ENCODE measurements at places on chromosomes 5 and 9.

DNA sequence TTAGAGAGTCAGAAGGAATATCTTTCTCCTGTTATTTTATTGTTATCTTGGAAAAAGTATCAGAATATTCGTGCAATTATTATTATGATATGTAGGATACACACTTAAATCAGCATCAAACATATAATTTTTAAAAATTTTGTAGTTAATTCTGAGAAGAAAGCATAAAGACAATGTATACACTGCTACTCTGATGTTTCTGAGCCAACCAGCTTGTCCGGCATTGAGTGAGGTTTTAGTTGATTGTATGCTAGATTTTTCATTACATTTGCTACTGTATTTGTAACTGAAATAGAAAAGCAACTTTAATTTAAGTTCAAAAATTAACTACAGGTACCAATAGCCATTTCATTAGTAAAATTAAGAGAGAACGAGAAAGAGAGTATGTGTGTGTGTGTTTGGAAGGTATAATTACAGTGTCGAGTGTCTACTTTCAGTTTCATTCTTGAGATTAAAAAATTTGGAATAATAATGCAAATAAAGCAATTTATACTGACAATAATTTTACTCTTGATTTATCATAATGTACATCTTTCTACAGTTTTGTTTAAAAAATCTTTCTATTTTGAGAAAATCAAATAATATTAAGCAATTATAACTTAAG lies 160.4 kb upstream of the CDH12 start:
- DNase-seq: no peak

- no peak for DNase-seq
Observed at GRCh38 chr5:74258314-74258665, 382.2 kb downstream of the ENC1 start.

DNA sequence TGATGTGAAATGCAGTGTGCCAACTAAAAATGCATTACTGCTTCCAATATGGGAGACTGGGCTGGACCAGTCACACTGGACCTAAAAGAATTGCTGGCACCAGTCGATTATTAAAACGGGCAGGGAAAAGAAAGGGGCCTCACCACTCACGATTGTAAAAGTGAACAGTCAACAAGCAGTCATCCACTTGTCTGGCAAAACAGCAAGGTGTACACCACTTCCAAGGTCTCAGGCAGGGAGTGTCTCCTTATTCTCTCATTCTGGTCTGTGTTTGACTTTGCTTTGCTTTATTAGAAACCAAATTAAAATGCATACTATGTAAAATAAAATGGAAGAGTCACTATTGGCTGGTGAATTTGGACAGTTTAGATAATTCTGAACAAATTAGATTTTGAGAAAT lies 57.8 kb upstream of the TRPM3 start:
- no peak for DNase-seq

DNA sequence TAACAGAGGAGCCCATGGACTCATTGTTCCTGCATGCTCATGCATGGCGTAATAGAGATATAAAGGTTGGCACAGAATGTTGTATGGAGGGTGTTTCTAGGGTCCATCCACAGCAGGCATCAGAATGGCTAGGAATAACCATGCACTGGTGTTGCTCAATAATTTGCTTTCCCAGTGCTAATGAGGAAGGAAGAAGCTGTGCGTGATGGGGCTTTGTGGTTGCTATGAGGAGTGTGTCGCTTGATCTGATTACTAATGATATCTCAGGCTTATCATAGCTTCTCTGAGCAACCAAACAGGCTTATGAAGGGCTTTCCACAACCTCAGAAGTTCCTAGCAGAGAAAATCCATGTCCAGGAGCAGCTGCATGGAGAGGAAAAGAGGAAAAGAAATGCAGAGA lies 151.3 kb upstream of the TRPC7 start:
- DNase-seq: no peak

DNA sequence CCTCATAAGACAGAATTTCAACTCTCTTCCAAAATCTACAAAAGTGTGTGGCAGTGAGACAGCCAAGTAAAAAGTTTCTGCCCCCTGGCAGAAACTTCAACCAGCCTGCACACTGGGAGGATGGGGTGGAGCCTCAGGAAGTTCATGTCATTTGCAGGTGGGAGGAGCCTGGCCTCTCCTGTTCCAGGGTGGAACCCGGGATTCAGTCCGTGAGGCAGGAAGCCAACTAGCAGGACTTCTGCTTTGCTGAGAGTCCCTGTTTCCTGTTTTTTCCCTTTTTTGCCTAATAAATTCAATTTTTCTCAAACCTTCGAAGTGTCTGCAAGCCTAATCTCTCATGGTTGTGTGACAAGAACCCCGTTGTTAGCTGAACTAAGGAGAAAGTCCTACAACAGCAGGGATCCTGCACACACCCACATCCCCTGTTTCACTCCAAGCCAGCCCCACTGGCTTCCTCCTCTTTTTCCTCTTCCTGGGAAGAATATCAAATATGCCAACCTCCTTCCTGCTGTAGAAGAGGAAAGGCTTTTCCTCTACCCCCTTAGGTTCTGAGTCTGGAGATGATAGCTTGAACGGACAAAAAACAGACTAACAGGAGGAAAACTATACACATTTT lies 69.3 kb downstream of the ALDH7A1 start:
- no peak for DNase-seq

GRCh38 chr9:110251212-110251611 lies 5.1 kb downstream of the TXN start:
- no peak for DNase-seq

GRCh38 chr9:115883467-115884329 lies 269.9 kb upstream of the PAPPA start:
- DNase-seq: peak; percentile 25

DNA sequence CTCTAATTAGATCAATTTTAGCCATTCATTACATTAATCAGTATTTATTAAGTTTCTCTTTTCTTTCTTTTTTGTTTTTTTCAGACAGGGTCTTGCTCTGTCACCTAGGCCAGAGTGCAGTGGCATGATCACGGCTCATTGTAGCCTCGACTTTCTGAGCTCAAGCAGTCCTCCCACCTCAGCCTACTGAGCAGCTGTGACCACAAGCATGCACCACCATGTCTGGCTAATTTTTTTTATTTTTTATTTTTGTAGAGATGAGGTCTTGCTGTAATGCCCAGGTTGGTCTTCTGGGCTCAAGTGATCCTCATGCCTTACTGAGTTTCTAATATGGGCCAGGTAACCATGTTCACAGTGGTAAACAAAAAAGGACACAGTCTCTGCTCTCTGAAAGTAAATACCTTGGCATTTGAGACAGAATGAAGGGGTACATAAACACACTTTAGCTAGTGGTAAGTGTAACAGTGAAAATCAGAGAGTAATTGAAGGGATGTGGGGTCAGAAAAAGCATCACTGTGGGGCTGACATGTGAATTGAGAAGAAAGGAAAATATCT lies 336.3 kb downstream of the ADGRV1 start:
- no peak for DNase-seq

GRCh38 chr9:79977510-79978197 lies 405.9 kb downstream of the TLE4 start:
- DNase-seq: no peak

GRCh38 chr5:159101685-159102084 lies 2.0 kb upstream of the EBF1 start:
- DNase-seq: no peak

GRCh38 chr9:79286992-79287707 lies 284.6 kb upstream of the TLE4 start:
- DNase-seq: no peak

DNA sequence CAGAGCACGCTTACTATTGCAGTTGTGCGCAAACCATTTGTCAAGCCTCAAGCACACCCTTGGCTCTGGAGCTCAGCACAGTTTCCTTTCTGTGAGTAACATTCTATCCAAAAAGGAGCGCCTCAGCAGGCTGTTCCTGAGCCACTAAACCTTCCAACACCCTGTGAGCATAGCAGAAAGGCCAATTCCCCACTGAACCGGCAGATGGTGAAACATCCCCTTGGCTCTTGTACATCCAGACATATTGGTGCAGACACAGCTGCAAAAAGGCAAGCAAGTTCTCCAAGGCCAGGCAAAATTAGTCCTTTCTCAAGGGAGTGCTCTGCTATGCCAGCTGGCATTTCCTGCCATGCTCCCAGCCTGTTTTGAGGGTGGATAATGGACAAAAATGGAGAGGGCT lies 44.1 kb upstream of the CEMIP2 start:
- no peak for DNase-seq

DNA sequence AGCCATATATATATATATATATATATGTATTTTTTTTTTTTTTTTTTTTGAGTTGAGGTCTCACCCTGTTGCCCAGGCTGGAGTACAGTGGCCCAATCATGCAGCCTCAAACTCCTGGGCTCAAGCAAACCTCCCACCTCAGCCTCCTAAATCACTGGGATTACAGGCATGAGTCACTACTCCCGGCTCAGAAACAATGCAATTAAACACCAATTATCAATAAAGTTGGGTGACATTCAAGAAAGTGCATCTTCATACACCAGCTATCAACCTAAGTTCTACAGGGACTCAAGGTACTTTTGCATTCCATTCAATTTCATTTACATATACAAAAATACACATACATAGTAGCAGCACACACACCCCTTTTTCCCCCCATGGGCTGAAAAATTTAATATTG lies 7.6 kb downstream of the FAM13B start:
- DNase-seq: no peak

GRCh38 chr5:179309383-179309670 lies 35.9 kb downstream of the ADAMTS2 start:
- DNase-seq: no peak

- DNase-seq: no peak
Observed at GRCh38 chr5:175621971-175622370, 35.9 kb upstream of the HRH2 start.

GRCh38 chr5:128253880-128254279 lies 170.3 kb downstream of the SLC12A2 start:
- DNase-seq: no peak

GRCh38 chr9:92527832-92528521 lies 7.8 kb downstream of the ECM2 start:
- DNase-seq: no peak

DNA sequence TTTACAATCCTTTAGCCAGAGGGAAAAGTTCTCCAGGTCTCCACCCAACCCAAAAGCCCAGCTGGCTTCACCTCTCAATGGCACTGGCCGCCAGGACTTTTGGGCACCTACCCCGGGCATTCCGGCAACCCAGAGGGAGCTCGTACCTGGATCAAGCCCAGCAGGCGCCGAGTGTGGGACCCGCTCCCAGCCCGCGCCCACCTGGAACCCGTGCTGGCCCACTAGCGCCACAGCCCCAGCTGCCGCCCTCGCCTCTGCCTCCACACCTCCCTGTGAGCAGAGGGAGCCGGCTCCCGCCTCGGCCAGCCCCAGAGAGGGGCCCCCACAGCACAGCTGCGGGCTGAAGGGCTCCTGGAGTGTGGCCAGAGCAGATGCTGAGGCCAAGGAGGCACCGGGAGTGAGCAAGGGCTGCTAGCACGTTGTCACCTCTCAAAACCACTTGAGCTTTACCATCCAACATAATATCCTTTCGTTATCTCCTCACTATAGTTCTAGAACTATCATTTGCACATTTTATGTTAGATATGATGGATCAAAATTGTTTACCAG lies 69.7 kb downstream of the GCNT1 start:
- DNase-seq: no peak

DNA sequence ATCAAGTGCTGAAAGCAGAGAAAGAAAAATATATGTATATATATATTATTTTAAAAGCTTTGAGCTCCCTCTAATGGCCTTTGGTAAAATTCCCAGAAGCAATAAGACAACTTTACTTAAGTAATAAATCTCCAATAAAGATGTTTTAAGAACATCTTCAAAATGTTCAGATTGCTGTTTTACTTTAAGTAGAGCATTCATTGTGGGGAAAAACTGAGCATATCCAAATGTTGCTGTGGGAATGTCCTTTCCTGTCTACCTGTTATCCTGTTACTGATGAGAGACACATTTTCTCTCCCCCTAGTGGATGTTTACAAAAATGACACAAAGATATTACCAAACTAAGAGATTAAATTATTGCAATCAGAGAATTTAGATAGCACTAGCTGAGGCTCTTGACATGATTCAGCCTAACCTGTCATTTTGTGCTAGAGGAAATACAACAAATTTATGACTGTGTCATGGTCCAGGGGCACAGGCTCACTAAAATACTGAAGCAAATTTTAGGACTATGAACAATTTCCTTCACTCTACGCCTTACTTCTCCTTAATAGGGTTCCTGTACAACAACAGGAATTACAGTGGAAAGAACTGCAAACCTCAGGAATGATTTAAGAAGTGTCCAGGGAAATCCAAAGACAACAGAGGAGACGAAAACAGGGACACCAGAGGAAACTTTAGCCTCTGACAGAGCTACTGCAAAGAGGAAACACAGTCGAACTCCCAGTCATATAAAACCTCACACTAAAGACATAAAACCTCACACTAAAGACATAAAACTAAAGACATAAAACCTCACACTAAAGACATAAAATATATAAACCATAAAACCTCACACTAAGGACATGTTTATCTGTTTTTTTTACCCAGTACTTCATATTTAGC lies 24.3 kb upstream of the PRRC1 start:
- DNase-seq: no peak

DNA sequence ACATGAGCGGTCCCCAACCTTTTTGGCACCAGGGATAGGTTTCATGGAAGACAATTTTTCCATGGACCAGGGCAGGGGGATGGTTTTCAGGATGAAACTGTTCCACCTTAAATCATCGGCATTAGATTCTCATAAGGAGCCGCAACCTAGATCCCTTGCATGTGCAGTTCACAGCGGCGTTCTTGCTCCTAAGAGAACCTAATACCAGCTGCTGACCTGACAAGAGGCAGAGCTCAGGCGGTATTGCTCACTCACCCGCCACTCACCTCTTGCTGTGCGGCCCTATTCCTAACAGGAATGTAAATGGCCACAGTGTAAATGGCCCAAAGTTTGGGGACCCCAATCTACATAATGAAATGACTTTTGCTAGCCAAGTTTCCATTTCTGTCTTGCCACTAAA lies 3.1 kb upstream of the PLIN2 start:
- no peak for DNase-seq

GRCh38 chr9:121298689-121299466 lies 30.9 kb downstream of the GSN start:
- DNase-seq: no peak

DNA sequence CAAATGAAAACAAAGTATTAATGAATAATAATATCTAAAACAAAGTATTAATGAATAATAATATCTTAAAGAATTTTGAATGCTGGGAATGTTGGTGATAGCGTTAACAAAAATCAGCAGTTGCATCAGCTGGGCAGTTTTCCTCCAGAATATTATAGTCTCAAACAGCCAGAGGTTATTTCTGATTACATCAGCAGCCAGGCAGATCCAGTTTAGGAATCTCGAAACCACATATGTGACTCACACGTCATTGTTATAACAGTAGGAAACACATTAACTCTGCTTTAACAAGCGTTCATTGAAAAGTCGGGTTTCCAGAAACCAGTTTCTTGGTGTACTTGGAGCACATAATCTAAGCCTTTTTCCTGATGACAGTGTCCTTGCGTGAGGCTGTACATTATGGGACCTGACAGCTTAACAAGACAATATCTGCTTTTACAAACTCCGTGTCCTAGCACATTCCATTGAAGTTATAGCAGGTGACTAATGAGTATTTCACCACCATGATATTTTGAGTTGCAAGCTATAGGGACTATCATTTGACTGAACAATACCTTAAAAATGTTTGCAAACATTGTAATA lies 559.5 kb upstream of the KLF4 start:
- DNase-seq: peak; percentile 84

All from AG09319 (cell line).